ENCODE measurements at places on chromosomes 1 and 21.

DNA sequence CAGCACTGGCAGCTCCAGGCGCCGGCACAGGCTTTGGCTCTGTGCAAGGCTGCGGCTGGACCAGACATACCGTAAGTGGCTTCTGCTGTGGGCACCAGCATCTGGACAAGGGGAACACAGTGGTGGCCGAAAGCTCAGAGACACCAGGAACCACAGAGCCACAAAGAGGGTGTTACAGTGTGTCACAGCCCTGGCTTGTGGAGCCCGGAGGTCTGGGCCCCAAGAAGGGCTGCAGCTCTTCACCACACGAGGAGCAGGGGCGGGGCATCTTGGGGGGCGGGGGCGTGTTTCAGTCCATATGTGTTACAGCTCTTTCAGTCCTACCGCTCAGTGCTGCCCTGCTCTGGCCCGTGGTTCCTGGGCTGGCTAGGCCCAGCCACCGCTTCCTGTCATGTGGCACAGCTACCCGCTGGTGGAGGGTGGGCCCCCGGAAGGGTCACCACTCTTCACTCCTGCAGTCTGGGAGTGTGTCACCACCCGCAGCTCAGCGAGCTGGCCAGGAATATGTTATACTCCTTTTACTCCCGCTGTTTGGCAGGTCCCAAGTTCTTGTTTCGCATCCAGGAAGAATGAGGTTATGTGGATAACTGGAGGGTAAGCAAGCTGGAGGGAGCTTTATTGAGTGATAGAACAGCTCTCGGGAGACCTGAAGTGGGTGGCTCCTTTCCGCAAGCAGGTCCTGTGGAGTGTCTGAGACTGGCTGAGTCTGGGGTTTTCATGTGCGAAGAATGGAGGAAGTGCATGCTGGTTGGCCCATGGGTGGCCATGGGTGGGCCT is 3.3 kb upstream of the LSM10 start:
- DNase-seq = peak; percentile 69

GRCh38 chr1:3029481-3029961 is 8.3 kb downstream of the ACTRT2 start:
- no peak for DNase-seq

DNA sequence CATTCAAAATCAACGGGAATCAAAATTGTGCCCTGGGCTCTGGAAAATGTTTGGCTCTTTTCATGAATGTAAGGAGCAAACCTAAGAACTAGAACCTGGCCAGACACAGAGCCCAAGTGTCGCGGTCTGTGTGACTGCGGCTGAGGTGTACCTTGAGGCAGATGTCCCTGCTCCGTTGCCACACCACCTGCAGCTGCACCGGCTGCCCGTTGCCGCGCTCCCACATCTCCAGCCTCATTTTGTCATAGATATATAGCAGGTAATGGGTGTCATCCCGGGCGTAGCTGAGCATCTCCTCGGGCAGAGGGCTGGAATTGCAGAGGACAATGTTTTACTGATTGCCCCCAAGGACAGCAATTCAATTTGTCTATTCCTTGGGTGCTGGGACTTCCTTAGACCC is 18.7 kb downstream of the EXOSC10 start:
- DNase-seq = no peak

DNA sequence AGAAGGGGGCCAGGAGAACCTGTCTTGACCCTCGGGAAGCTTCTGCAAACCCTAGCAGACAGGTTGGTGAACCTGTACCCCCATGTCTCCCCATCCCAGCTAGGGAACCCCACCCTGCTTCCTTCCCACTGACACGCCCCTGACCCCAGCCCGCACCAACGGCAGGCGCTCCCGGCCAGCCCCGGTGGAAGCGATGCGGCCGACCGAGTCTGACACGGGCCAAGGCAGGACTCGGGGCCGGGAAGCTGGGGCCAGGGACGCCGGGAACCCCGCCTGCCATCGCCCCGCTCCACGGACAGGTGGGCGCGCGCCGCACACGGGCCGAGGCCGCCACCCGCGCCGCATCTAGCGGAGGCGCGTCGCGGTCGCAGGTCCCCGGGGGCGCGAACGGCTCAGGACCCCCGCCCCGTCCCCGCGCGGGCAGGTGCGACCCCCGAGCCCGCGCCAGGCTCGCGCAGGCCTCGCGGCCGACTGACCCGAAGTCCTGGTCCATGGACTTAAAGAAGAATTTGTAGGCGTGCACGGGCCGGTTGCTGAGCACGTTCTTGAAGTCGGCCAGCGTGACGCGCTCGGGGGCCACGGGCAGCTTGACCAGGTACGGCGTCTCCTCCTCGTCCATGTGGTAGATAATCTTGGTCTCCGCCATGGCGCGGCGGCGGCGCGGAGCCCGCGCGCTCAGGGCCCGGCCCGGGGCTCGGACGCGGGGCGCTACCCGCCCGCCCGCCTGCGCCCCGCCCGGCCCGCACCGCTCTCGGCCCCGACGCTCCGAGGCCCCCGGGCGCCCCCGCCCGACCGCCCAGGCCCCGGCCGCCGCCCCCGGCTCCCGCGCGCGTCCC is 580 bp downstream of the DVL1 start:
- no peak for DNase-seq

- no peak for DNase-seq
Measured at GRCh38 chr1:57820356-57821095, 396.7 kb upstream of the DAB1 start.

DNA sequence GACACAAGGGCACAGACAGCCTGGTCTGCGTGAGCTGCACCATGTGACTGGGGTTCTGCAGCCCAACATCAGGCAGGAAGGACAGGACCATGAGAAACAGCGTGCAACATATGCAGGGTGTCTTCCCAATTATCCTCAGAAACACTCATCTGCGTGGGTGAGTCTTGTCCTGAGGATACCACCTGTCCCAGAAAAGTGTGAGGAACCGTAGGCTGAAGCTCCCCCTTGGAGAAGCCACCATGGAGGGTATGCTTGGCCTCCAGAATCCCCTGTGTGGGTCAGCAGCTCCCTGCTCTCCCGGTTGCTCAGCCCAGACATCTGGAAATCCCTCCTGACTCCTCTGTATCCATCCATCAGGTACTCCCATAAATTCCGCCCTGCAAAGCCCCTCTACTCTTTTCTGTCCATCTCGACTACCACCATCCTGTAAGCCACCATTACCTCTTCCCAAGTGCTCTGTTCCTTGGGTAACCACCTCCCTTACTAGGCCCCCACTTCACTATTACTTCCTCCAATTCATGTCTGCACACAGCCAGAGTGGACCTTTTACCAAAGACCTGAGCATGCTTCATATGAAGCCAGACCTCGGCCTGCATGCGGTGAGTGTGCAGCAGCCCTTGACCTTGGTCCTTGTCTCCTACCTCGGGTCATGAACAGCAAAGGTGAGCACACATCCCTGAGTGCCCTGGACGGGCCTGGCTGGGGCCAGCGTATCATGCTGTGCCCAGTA is 33.0 kb downstream of the ETS2 start:
- no peak for DNase-seq

DNA sequence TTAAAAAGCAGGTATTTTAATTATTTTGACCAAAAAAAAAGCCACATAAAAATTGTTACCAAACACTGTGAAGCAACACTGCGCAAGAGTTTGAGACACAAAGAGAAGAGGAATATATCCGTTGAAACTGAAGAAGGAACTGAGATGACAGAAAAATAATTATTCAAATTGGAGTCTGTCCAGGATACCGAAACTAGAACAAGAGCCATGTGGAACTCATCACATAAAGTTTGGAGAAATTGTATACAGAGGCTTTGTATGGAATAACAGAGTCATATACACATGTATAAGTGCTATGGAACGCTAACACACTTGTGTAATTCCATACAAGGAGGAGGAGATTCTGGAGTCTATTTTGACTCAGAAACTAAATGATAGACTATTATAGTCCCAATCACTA is 675.1 kb upstream of the ADGRL2 start:
- no peak for DNase-seq

GRCh38 chr1:218164930-218165700 is 120.0 kb upstream of the RRP15 start:
- DNase-seq = peak; percentile 3

- DNase-seq = no peak
Measured at GRCh38 chr1:41856944-41857285, 61.8 kb downstream of the HIVEP3 start.

DNA sequence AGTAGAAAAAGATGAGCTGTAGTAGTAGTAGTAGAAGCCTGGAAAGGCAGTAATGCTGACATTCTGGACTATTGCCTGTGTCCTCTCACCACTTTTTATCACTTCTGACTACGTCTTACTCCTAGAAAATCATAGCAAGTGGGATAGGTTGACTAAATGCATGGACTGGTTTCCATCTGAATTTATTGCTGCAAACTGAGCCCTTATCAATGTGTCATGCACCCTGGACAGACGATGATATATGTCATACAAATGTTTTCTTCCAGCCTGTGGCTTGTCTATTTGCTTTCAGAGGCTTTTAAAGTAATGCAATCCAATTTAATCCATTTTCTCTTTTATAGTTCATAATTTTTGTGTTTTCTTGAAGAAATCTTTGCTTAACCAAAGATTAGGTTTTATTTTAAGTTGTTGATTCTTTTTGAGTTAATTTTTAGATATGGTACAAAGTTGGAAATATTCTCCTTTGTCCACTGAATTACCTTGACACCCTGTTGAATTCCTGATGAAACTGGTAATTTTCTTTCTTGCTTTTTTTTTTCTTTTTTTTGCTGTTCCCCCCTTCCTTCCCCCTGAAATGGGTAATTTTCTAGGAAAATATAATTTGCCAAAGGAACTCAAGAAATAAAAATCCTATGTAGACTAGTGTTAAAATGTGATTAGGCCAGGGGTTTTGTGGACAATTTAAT is 47.1 kb downstream of the PHACTR4 start:
- no peak for DNase-seq

GRCh38 chr1:45822644-45823043 is 19.2 kb downstream of the MAST2 start:
- DNase-seq = no peak

DNA sequence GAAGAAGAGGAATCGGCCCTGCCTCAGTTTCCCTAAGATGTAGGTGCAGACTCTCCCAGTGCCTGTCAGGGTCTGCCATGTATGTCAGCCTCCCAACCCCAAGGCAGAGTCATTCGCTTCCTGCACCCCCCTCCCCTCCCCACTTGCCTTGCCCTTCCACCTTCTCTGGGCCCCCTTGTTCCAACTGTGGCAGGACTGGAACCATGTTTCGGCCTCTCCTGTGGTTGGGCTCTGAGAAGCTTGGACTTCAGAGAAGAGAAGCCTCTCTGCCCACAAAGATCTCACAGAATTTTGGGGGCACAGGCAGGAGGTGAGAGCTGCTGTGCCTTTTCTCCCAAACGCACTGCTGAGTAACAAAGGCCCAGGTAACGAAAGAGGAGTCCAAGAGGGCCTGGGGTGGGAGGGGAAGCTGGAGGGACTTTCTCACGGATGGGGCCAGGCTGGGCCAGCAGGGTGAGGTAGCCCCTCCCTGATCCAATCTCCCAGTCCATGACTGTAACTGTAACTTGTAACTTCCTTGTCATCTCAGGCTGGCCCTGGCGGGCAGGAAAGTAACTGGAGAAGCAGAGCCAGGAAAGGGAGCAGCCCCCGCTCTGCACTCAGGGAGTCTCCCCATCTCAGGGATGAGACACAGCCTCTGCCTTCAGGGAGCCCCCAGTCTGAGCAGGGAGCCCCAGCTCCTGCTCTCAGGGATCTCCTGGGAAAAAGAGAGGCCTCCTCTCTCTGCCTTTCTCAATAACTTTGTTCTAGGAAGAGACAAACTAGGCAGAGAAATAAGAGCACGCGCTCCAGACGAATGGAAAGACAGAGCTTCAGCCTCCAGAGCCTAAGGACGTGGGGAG is 11.3 kb downstream of the CRABP2 start:
- no peak for DNase-seq

DNA sequence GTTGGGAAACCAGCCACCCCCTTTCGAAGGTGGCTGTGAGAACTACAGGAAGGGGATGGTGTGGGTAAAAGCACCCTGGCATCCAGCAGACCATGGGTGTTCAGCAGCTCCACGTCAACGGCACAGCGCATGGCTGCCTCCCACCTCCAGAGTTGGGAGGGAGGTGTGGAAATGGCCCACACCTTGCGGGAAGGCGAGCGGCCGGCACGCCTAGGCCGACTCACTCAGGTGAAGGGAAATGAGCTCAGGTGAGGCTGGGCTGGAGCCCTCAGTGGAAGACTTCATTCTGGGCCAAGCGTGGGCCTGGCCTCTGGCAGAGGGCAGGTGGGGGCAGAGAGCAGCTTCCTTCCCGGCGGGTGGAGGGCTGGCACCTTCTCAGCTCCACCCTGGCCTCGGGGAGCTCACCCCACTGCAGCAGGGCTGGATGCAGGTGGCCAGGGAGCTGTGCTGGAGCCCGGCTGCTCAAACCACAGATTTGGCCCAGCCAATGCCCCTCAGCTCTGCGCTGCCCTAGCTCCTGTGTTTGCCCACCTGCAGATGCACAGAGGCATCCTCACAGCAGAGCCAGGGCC is 24.8 kb upstream of the ALDH4A1 start:
- peak; percentile 56 for DNase-seq

DNA sequence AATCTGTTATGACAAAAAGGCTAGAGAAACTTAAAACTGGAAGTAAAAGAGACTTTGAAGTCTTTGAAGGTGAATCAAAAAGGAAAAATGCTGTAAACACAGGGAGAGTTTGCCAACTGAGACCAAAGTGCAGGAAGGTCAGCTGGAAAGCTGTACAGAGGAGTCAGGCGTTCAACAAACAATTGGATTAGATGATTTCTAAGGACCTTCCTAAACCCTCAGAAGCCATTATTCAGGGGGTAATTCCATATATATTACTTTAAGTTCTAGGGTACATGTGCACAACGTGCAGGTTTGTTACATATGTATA is 156.8 kb downstream of the ZBTB18 start:
- no peak for DNase-seq

GRCh38 chr1:54365398-54365797 is 40.8 kb downstream of the SSBP3 start:
- DNase-seq = no peak

GRCh38 chr1:16383888-16384287 is 16.8 kb downstream of the SZRD1 start:
- no peak for DNase-seq

GRCh38 chr1:177219554-177220458 is 49.0 kb downstream of the BRINP2 start:
- DNase-seq = no peak

DNA sequence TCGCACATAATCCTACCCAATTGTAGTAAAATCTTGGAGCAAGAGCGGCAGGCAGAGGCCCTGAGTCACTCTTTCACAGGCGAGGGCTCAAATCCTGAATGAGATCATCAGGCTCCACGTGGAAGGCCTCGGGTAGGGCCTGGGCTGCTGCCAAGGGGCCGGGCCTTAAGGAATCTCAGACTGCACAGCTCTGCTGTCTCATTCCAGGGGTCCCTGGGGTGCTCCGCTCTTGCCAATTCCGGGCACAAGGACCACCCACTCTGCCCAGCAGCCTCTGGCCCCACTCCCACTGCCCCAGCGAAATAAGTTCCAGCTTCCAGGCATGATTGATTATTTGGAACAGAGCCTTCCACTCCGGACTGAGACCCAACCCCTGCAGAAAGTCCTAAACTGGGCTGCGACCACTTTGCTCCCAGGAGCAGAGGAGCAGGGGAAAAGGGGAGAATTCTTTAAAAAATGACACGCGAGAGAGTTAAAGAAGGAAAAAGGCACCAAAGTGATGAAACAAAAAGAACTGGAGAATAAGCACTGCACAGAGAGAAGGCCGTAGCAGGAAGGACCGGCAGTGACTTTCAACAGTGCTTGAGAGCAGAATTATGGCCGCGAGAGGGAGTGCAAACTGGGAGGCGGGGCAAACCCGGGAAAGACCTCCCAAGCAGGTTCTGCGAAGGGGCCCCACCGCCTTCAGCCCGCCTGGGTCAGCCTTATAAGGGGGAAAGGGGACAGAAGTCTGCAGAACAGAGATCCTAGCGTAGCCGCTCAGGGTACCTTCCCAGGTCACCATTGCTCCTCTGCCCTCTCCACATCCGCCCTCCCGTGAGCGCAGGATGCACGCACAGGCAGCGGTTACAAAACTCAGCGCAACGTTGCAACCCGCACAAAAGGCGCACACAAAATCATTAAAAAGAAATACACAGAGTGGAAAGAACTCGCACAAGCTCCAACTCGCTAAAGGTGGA is 2.0 kb downstream of the ADAMTS1 start:
- no peak for DNase-seq
